ENCODE measurements at places on chromosomes 5 and 9.
A peak's percentile ranks its signal among the peaks of the same experiment; 100 is the strongest.

- peak; percentile 37 for DNase-seq
Measured at GRCh38 chr5:21680196-21680595, 1172.9 kb downstream of the CDH12 start.

DNA sequence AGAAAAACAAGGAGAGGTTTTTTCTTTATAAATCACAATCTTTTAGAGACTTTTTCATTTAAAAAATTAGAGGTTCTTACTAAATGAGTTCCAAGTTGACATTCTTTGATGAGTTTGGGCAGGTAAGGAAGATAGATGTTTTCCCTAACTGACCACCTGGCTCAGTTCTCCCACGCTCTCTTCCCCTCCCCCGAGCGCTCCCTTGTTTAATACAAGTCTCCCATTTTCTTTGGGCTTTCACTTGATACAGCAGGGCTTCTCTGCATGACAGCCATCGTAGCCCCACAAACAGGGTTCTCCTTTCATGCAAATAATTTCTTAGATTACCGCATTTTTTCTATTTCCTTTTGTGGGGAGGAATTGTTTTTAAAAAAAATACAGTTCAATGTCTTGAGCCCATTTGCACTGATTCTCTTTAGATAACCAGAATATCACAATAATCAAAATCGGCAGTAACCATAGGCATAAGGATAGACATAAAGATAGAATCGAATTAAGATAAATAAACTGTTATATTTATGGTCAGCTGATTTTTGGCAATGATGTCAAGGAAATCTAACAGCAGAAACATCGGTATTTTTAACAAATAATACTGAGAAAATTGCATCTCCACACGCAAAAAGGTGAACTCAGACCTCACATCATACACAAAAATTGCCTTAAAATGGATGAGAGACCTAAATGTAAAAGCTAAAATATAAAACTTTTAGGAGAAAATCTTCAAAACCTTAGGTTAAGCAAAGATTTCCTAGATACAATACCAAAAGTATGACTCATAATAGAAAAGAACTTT, 325.4 kb downstream of the PIK3R1 start:
- no peak for DNase-seq

DNA sequence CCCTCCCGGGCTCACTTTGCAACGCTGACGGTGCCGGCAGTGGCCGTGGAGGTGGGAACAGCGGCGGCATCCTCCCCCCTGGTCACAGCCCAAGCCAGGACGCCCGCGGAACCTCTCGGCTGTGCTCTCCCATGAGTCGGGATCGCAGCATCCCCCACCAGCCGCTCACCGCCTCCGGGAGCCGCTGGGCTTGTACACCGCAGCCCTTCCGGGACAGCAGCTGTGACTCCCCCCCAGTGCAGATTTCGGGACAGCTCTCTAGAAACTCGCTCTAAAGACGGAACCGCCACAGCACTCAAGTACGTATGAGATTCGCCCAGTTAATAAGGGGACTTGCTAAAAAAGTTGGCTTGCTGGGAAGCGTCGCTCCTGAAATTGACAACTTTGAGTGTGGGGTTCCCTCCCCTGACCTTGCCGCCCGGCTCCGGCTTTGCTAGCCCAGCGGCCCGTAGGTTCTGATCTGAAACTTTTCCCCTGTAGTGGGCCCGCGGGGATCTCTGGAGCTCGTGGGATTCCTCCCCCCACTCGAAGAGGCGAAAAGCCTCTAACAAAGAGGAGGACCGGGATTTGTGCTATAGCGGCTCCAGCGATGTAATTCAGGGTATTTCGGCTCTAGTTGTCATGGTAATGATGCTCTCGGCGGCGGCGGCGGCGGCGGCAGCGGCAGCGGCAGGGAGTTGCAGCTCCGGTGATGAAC, 572 bp downstream of the NR4A3 start:
- peak; percentile 29 for DNase-seq

- DNase-seq = no peak
Measured at GRCh38 chr5:158786390-158786789, 313.3 kb downstream of the EBF1 start.

GRCh38 chr5:160991205-160991604, 139.2 kb upstream of the ATP10B start:
- no peak for DNase-seq

DNA sequence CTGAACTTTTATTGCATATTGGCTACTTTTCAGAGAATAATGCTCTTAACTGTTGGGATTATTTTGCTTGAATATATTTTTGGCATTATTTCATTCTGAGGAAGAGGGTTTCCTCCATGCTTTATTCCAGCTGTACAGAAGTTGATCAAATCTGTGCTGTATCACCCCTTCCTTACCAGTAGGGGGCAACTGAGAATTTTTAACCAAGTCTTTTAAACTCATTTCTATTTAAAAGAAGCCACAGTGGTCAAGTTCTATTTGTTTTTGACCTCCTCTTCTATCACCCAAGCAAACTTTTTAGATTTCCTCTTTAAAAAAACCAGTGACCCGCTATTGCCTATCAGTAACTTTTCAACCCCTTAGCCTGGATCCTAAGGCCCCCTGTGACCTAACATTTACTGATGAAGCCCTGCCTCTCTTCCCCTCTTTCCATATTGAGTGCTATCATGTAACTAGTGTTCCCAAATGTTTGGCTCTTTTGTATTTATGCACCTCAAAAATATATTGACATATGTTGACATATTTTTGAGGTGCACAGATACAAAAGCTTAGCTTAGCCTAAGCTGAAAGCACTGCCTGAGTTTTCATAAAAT, 80.6 kb downstream of the FBXO4 start:
- peak; percentile 27 for DNase-seq
